EL (cell line): ENCODE measurements at places on chromosomes 1 and 21.

DNA sequence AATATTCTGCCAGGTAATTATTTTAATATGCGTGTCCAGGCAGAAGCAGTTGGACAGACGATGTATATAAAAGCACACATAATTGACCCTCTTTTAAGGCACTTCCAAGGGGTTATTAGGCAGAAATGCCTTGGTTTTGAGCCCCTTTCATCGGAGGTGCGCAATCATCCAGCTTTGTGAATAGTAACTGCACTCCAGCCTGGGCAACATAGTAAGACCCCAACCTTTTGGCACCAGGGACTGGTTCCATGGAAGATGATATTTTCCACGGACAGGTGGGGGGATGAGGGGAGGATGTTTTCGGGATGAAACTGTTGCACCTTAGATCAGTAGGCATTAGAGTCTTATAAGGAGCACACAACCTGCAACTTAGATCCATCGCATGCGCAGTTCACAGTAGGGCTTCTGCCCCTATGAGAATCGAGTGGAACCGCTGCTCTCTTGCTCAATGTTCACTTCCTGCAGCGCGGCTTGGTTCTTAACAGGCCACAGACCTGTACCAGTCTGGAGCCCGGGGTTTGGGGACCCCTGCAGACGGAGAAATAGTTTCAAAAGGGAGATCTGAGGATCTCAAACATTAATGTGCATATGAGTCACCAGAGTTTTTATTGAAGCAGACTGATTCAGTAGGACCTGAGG lies 1.8 kb upstream of the MCOLN2 start:
- DNase-seq = peak; percentile 15

DNA sequence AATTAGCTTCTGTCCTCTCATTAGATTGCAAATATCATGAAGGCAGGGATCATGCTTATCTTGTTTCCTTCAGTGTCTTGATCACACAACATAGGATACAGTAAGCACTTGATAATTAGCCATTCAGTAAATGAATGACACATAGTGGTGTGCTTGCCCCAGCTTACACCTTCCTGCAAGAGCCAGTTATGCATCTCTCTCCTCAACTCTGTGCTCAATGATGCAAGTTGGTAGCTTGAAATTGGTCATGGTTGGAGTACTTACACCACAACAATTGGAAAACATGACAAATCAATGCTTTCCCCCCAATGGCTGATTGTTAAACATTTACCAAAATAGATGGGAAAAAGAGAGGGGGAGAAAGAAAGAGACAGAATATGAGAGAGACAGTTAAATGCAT lies 129.2 kb downstream of the NUF2 start:
- no peak for DNase-seq

DNA sequence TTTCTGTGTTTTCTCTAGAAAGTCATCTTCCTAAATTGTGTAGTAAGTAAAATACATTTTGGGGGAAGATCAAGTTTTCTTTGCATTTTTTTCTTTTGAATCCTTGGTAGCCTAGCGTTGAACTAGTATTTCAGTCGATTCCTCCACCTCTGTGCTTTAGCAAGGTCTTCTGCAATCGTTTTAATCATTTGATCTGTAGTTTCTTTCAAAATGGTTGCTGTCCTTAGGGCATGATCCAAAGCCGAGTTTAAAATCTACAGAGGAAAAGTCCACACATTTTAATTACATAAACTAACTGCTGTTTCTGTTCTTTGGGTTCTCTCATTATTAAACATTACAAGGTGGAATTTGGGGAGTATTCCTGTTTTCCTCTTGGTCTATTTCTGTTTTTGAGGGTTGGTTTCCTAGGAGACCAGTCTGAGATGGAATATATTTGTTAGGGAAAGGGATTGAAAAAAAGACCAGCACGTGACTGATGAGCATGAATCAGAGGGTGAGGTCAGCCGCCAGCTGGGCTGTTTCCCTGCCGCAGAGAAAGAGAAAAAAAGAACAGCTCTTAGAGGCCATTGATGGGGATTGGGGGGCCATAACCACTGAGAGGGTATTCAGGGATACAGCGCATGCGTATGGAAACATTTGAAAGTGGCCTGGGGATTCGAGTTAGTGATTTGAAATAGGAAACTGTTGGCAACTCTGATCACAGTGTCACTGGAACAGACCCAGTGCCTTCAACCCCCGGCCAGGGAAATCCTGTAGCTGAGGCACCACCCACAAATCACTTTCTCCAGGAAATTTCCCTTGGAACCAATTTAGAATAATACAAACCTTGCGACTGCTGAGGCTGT lies 40.6 kb downstream of the AKNAD1 start:
- peak; percentile 90 for DNase-seq

GRCh38 chr21:15617964-15618363 lies 111.8 kb upstream of the USP25 start:
- DNase-seq = peak; percentile 86

GRCh38 chr1:32724678-32725614 lies 22.4 kb upstream of the SYNC start:
- peak; percentile 95 for DNase-seq

- peak; percentile 76 for DNase-seq
Observed at GRCh38 chr1:25501235-25502058, 42.0 kb upstream of the LDLRAP1 start.

DNA sequence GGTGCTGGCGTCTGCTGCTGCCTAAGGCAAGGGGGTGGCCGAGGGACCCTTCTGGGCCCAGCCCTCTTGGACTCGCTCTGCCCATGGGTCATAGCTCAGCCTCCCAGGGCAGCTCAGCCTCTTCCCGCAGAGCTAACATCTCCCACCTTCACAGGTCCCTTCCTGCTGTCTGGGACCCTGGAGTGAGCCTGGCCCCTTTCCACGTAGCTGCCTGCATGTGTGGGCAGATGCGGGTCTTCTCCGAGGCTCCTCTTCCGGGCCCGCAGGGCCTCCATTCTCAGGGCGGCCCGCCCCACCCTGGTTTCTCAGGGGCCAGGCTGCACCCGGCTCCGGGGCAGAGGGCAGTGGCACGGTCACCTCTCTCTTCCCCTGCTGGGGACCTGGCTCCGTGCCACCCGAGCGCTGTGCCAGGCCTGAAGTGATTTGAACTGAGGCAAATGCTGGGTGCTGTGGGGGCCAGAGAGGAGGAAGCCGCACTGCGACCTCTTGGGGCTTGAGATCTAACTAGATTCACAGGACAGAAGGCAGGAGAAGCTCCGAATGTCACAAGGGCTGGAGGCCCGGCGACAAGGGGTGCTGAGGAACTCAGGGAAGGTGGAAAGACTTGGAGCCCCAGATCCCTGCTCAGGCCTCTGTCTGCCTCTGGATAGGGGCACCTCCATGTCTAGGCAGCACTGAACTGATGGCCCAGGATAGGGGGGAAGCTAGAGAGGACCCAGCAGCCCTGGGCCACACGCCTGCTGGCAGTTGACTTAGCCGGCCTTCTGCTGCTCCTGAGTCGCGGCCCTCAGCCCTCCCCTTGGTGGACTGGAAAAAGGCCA lies 40.7 kb downstream of the COQ8A start:
- DNase-seq = no peak

DNA sequence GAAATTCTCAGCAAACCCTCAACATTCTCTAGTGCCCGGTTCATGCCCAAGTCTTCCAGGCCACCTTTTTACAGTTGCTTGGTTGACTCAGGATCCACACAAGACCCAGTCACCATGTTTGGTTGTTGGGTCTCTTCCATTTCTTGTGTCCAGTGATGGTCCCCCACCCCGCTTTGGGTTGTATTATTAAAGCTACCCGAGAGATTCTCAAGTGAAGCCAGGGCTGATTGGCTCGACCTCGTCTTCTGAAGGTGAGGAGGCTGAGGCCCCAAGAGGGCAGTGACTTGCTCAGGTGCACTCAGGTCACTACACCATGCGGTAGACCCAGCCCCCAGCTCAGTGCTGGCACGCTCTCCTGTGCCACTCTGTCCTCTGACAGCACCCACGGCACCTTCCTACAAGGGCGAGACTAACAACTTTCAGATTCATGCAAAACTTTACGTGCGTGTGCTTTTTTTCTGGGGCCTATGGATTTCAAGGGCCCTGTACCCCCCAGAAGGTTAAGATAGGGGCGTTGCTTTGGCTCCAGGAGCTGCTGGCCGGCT lies 50.3 kb downstream of the CAPN9 start:
- DNase-seq = no peak

DNA sequence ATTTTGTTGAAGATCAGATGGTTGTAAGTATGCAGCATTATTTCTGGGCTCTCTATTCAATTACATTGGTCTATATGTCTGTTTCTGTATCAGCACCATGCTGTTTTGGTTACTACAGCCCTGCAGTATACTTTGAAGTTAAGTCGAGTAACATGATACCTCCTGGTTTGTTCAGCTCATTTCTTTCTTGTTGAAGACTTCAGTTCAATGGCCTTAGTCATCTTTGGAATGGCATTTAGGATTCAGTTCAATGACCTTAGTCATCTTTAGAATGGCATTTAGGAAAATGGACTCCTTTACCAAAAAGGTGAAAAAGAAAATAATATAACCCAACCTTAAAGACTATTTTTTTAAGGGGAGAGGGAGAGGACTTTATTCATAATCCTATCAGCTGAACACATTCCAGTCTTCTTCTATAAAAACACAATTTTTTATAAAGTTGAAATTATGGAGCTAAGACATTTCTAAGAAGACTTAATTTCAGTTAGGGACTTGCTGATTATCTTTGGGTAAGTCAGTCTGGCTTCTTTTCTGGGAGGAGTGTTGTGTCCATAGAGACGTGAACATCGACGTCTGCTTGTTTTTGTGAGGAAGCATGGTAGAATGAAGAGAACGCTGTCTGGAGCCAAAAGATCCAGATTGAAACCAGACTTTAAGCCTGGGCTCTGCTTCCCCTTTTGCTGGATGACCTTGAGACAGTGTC lies 48.3 kb downstream of the DDR2 start:
- peak; percentile 71 for DNase-seq
